ENCODE measurements at places on chromosomes 13 and 19. TPM values are rescaled to one million over a fixed set of nuclear protein-coding genes. Genes with fewer than 3 reads are reported as not detected.

- DNase-seq = no peak
These were observed 27.5 kb upstream of the UBE2L5 start for GRCh38 chr13:30394751-30395191.

DNA sequence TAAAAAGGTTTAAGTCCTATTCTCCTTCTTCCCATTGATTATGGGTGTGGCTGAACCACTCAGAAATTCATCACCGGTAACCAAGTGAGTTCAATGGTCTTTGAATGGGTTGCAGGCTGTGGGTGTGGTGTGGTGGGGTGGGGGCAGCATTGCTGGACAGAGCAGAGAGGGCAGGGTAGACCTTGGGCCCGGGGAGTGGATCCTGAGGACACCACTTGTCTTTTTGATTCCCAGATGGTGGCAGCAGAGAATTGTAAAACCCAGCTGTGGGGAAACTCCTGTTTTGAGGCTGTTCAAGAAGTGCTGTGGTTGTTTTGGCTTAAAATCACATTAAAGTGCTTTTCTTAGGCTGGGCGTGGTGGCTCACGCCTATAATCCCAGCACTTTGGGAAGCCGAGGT, 45.8 kb upstream of the RGCC start:
- peak; percentile 28 for DNase-seq

DNA sequence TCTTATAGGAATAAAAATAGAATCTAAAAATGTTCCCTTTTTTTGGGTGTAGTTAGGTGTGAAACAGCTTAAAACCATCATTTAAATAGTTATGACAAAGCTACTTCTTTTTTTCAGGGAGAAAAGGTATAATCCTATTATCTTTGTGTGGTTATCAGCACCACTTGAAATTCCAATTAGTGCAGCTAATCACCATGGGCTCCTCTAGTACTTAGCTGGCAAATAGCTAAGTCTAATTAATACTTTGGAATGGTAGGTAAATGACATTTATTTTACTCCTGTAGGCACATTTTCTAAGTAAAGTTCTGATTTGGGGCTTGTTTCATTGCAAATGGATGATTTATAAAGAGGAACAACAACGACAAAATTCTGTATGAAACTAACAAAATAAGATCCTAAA, 132.6 kb downstream of the OLFM4 start:
- DNase-seq = no peak

- no peak for DNase-seq
These were observed 109.8 kb upstream of the UFM1 start for GRCh38 chr13:38239874-38240273.

DNA sequence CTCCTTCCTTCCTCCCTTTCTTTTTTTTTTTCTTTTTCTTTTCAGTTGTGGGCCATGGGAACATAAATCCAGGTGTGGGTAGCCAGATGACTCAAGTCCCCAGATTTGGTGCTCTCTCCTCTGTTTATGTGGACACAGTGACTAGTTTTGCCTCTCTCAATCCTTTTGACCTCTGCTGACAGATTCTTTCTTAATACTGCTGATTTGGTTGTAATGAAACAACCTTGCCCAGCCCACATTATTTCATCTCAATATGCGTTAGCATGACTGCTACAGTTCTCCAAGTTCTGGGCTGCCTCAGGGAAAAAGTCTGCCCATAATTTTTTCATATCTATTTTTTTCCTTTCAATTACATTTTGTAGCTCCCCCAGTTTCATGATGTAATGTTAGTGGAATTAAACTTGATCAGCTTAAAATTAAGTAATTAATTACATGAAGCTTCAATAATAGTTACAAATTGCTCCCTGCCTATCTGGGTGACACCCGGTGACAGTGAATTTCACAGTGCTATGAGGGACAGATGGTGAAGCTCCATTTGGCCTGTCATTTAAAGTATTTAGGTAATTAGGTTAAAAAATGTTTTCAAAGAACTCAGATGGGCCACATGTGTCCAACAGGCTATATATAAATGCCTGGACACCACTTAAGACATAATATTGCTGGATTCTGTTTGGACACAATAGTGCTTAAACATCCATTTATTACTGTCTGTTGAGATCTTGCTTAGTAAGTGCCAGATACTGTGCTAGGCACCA, 118.8 kb upstream of the FRY start:
- DNase-seq = no peak

GRCh38 chr13:114147803-114148520, 15.5 kb upstream of the RASA3 start:
- DNase-seq = no peak

DNA sequence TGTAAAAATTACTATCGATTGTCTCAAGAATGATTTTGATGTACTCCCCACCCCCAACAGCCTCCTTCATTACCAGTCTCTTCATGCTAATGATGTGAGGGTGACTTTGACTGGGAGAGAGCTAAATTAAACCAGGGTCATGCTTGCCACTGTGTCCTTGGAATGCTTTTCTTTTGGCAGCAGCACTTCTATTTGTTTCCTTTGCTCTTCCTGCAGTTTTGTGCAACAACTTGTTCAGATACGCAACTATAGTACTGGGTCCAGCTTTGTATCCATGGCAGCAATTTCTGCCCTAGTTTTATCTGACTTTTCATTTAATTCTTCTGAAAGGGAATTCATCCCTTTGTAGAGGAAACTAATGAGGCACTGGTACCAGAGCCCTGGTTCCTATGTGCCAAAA, 2792.1 kb downstream of the PCDH9 start:
- no peak for DNase-seq

GRCh38 chr13:52005841-52006522, 5.3 kb downstream of the ATP7B start:
- DNase-seq = no peak

DNA sequence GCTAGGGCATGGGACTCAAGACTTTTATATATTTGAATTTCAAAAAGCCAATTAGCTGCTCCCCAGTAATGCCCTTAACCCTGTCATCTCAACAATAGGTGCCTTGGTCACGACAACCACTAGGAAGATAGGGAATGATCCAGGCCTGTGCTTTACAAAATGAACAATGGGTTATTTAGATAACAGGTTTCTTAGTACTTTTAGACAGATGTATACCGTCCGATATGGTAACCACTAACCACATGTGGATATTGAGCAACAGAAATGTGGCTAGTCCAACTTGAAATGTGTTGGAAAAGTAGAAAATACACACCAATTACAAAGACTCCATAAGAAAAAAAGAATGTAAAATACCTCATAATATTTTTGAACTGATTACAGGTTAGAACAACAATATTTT, 201.2 kb downstream of the LHFPL6 start:
- DNase-seq = no peak

DNA sequence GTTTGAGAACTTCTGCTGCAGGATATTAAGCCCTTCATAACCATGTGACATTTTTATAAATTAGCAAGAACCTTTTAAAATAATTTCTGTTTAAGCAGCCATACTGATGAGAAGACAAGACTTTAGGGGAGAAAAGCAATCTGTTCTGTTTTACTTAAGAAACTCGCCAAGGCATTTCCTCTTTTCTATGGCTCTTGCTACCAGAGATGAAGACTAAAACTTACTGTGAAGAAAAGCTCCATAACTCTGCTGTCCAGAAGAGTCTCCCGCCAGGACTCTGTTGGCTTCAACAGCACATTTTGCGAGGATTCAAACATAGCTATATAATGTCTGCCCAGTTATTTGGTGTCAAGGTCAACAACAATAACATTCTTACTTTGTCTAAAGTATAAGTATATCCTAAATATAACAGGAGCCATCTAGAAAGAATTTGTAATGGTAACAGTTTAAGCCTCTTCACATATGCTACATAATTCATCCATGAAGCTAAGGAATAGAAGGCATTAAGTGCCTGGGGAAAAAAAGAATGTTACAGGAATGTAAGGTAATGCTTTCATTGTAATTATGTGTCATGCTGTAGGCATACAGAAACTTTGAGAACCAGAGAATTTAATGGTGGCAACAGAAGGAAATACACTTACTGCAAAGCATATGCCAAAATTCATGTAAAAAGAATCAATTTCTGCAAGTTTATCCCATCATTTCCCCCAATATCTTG, 53.2 kb upstream of the EEF1AKMT1 start:
- DNase-seq = no peak

DNA sequence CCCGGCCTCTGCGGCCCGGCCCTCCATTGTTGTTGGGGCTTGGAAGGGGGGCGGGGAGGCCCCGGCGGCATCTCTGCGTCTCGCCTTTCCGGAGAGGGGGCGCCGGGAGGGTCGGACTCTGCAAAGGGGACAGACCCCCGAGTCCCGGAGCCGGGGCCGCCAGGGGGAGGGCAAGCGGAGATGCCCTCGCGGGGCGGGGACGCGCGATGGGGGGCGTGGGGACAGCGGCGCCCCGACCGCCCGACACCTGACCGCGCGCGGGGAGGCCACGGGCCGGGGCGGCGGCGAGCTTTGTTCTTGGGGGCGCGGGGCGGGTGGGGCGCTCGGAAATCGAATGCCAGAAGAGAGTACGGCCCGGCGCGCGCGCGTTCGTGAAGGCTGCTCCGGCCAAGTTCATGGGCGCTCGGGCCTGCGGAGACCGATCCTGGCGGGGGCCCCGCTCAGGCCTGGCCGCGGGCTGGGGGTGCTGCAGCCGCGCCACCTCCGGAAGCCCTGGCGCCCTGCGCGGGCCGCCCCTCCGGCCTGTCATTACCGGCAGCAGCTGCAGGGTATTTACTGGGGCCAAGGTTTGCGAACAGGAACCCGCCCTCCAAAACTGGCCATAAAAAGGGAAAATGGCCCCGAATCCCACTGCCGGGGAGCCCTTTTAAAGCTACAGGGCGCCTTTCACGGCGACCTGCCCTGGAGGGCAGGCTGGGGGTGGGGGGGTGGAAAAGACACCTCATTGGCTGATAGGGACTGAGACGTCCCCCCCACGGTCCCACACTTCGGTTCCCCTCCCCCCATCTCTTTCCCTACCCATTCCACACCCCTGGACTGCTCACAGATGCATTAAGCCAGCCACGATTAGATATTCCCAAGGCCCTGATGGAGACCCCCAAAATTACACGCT, 11.1 kb upstream of the NANOS3 start:
- DNase-seq = no peak

GRCh38 chr19:35211545-35212230, 16.9 kb downstream of the FAM187B start:
- DNase-seq = no peak

GRCh38 chr19:51091895-51092873, 9.5 kb upstream of the KLK14 start:
- no peak for DNase-seq

DNA sequence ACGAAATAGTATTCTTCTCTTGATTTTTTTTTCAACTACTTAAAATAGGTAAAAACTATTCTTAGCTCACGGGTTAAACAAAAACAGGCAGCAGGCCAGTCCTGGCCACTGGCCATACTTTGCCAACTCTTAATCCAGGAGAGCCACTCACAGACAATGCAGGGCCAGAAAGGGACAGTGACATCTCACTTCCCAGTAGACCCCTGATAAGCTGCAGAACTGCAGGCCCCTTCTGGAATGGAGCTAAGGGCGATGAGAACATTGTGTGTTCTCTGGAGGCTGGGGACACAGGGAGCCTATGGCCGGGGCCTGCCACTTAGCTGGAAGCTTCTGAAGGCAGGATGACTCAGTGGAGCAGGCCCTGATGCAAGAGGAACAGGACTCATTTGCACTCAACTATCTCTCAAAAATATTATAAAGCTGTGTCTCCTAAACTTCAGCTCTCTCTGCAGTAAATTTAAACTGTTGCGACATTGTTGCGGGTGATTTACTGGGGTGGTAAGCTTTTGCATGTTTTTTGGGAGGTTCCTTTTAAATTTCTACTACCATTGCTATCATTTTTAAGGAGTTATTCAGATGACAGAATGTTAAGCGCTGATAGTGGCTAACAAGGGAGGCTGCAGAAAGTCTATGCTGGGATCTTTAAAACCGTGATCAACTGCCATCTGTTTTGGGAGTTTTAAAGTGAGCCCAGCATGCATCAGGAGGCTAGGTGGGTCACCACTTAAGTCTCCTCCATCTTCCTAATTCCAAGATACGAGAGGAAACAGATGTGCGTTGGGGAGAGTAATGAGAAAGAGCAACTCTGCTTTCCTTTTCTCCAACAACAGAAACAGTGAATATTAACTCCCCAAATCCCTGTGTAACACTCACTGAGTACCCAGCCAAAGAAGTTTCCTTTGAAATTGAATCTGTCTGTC, 33.2 kb upstream of the KATNAL1 start:
- no peak for DNase-seq

- DNase-seq = peak; percentile 99
These were observed 339 bp upstream of the CYTH2 start for GRCh38 chr19:48468772-48469288.

CERS1 gene
- total RNA-seq = 4.4 TPM

IFNL1 gene
- 1.0 TPM for total RNA-seq

ZIC2 gene
- 3.5 TPM for total RNA-seq

PGLYRP1 gene
- not detected for total RNA-seq

KLF5 gene
- total RNA-seq = 136 TPM

OR2Z1 gene
- not detected for total RNA-seq
